ENCODE measurements at places on chromosomes 5 and 9.

DNA sequence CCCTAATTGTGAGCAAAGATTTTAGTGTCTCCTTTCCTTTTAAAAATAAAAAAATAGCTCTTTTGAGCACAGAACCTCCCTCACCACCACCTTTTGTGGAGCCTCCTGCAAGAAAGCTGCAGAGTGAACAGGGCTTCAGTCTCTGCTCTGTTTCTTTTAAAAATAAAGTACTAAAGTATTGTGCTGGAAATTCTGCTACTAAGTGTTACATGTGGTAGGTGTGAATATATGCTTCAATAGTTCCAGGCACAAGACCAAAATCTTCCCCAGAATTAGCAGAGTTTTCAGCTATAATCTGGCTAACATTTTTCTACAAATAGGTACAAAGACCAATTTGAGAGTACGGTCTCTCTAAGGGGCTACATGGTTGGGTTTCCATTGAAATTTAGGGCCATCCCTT, 40.3 kb upstream of the NFIB start:
- no peak for DNase-seq

- no peak for DNase-seq
These were observed 479.0 kb downstream of the CAAP1 start for GRCh38 chr9:26413611-26414010.

- no peak for DNase-seq
These were observed 48.1 kb downstream of the SPIN1 start for GRCh38 chr9:88436379-88436778.

- DNase-seq: no peak
These were observed 154.8 kb downstream of the RAB3C start for GRCh38 chr5:58737671-58738070.

- no peak for DNase-seq
These were observed 328.6 kb downstream of the PIK3R1 start for GRCh38 chr5:68544091-68544647.

All from trophoblast cell (in vitro differentiated cells and primary cell).